NCI-H1105 treated with DMSO at 0.1 percent for 48 hours (cell line): ENCODE measurements at places on chromosomes 11 and 22.

- no peak for DNase-seq
Observed at GRCh38 chr11:20668131-20668809, 1.1 kb upstream of the NELL1 start.

GRCh38 chr11:129374081-129374992, 1.3 kb upstream of the BARX2 start:
- DNase-seq = no peak

- no peak for DNase-seq
Observed at GRCh38 chr11:74749965-74750296, 1.3 kb downstream of the RNF169 start.

DNA sequence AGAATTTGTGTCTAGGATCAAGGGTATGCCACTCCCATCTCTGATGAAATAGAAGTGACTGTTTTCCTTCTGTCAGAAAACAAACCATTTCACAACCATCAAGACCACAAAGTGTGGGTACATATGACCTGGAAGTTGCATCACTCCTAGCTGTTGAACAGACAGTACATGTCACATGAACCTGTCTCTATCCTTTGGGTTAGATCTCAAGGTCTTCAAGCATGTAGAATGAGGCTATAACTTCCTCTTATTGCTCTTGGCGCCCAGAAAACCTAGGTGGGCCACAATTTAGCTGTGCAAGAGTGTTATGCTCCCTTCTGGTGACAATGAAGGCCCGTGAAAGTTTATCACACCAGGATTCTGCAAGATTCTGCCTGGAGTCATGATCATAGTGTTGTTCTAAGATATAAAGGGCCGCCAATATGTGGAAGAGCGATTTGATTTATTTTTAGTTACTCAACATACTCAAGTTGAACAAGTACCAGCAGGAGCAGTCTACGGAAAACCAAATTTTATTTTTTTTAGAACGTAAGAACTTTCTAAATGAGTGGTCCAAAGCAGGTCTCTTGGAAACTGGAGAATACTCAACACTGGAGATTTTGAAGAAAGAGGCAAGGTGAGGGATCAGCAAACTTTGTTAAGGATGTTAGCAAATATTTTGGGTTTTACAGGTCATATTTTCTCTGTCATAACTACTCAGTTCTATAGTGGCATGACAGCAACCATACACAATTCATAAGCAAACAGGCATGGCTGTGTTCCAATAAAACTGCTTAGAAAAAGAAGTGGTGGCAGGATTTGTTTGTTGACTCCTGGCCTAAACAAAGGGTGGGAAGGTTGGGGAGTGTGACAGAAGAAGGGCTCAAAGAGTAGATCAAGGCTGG, 101.8 kb downstream of the USP35 start:
- DNase-seq = no peak

DNA sequence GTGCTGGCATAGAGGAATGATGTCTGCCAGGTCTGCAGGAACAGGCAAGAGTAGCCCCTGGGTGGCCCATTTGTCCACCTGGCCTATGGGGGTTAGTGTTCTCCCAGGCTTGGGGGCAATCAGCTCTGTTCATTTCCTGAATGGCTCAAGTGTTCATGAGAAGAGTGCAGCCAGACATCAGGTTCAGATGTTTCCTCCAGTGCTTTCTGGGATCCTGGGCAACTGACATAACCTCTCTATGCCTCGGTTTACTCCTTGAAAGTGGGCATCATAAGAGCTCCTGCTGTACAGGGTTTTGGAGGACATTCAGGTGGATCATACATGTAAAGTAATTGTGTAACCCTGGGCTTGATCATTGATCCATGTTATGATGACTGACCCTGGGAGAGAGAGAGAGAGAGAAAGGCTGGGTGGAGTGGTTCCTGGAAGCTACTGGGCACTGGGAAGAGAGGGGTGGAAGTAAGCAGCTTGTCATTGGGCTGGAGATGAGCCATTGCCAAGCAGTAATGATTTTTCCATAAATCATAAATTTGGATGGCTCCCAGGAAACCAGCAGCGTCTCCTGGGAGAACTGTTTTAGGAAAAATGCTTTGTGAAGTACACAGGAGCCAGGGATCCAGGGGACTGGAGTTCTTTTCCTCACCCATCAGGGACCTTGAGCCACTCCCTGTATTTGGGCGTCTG, 30.2 kb upstream of the ACCSL start:
- peak; percentile 72 for DNase-seq

DNA sequence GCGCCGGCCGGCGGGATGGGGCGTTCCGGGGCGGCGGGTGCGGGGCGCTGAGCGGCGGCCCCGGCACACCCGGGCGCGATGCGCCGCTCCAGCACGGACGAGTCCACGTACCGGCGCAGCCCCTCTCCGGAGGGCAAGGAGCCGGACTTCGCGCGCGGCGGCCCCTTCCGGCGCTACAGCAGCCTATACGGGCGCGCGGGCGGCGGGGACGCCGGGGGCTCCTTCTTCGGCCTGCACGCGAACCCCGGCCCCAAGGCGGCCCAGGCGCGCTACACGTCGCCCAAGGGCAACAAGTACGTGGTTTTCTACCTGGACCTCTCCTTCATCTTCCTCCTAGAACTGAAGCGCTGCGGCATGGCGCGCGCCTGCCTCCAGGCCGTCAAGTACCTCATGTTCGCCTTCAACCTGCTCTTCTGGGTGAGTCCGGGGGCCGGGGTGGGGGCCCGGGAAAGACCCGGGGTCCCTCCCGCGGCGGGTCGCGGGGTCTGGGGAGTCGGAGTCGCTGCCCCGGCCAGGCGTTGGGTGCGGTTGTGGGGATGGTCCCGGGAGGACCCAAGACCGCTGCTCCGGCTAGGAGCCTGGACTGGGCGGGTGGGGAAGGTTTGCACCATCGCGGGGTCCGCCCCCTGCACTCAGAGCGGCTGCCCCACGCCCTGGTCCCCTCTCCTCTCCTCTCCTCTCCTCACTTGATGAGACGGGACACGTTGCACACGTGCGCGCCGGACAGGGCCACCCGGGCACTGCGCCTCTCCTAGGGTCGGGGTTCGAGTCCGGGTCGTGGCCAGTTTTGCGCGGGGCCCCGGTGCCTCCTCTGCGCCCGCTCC, 7.5 kb downstream of the TSPAN4 start:
- peak; percentile 11 for DNase-seq
